ENCODE measurements at places on chromosomes 11 and 22. TPM values are rescaled to one million over a fixed set of nuclear protein-coding genes. Genes with fewer than 3 reads are reported as not detected.

TMA7B gene
- not detected for total RNA-seq

- DNase-seq = no peak
Observed at GRCh38 chr22:23064381-23065068, 5.8 kb upstream of the GNAZ start.

- no peak for DNase-seq
Observed at GRCh38 chr22:43150731-43151206, 590 bp upstream of the TSPO start.

- no peak for DNase-seq
Observed at GRCh38 chr11:32400196-32400595, 35.1 kb downstream of the WT1 start.

DNA sequence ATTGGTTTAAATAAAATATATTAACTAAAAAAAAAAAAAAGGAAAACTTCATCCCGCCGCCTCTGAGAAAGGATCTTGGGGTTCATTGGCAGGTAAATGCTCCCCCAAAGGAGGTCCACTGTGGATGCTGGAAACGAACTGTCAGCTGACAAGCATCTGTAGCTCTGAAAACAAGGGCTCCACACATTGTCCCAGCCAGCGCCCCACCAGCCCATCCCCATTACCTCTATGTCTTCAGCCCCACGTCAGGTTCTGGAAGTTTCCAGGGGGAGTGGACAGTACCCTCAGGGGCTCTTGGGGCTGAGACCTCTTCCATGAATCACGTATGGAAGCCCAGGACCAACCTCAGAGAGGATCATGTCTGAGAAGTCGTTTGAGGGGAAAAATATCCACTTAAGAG is 66.4 kb upstream of the WNT7B start:
- no peak for DNase-seq

- no peak for DNase-seq
Observed at GRCh38 chr11:8066036-8066910, 14.7 kb upstream of the TUB start.

GRCh38 chr11:128464878-128465450 is 122.4 kb downstream of the ETS1 start:
- no peak for DNase-seq

All from OCI-LY7 (cell line).